ENCODE measurements at places on chromosomes 7 and 10.

DNA sequence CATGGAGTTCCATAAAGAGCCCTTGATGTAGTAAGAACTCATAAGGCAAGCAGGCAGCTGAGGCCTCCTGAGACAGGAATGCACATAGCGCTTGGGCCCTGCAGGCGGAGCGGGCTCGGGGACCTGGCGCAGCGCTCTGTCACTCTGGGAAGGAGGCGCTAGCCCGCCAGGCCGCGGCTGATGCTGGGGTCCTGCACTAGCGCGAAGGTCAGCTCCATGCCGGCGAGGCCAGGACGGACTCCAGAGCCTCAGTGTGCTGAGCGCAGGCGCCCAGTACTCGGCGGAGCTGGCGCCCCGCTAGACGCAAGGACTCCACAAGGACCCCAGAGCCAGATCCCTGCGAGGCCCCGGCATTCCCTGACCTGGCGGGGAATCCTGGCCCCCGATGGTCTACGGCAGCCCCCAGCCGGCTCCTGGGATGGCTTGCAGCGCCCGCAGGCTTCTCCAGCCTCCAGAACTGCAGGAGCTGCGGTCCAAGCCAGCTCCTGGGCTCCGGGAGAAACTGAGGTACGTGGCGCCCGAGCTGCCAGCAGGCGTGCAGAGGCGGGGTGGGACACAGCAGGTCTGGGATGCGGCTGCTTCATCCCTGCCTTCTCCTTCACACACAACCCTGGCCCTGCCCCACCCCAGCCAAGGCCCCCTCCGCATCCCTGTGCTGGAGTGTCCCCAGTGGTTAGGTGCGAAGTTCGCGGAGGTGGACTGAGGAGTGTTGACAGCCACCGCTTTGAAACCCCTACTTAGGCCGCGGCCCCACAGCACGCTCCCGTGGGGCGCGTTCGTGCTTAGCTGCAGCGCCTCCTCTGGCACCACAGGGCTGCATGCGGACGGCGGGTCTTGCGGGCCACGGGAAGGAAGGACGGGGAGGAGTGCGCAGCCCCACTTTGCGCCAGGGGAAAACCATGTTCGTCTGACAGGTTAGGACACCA is 761.5 kb upstream of the POM121L12 start:
- DNase-seq: no peak

DNA sequence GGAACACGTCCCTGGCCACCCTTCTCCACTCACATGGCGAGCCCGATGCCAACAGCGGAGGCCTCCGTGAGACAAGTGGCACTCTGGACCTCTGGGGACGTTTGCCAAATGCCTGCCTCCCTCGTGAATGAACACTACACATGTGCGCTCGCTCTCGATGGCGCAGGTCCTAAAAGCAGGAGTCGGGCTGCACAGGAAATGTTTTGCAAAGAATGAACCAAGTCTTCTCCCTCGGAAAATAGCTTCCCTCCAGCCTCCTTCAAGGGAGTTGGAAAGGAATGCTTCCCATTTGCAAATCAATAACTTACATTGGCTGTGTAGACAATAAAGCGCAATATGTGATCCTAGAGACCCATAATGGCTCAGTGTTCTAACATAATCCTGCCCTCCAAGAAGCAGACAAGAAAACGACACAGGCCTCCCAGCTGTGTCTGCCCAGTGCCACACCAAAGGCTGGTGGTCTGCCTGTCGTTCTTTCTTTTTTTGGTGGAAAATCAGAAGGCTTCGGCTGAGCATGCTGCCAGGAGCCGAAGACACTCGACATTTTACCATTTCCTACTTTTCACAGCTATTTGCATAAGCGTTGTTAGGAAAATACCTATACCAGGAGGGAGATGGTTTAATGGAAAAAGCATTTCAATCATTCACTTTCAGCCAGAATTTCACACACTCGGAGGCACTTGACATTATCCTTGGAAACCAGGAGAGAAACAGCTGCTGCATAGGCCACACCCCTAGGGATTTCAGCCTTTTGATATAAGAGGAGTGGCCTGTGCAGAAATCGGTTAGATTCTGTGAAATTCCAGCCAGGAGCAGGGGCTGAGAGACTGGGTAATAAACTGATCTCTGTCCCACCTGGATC is 38.4 kb downstream of the ATXN7L1 start:
- no peak for DNase-seq

GRCh38 chr10:132311338-132311939 is 3.7 kb upstream of the STK32C start:
- no peak for DNase-seq

GRCh38 chr7:97021747-97022490 is 2.7 kb downstream of the DLX5 start:
- no peak for DNase-seq

- DNase-seq: no peak
Measured at GRCh38 chr10:36148207-36148606, 506.1 kb upstream of the FZD8 start.

GRCh38 chr10:111481261-111481826 is 404.5 kb downstream of the ADRA2A start:
- DNase-seq: no peak

DNA sequence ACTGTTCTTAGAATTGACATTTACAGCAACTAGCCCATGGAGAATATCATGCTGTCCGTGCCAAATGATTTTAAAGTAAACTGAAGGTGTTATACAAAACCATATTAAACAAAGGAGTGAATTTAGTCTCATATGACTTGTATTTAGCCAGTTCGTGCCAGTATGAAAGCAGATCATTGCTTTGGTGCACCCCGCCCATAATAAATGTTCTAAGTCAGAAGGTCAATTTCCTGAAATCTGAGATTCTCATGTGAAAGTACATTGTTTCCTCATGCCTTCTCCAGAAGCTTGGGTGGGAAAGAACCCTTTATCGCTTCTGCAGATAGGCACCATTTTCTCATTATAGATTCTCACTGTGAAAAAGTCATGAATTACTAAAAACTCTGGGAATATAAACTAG is 106.4 kb downstream of the CAMK1D start:
- no peak for DNase-seq

DNA sequence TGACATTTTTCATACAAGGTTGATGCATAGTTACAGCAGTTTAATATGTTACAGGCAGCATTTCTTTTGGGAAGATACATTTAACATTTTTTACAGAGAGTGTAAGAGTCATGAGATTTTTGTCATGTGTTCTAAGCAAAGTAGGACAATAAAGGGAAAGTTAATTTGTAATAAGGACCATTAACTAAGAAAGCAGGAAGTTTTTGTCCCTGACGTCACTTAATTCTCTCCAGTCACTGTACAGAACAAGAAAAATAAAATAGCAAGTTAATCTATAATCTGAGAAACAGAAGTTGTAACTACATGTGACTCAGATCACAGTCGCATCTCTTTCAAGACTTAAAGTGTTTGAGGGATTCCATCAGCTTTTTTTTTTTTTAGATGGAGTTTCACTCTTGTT is 49.5 kb upstream of the CAPZA2 start:
- DNase-seq: no peak

DNA sequence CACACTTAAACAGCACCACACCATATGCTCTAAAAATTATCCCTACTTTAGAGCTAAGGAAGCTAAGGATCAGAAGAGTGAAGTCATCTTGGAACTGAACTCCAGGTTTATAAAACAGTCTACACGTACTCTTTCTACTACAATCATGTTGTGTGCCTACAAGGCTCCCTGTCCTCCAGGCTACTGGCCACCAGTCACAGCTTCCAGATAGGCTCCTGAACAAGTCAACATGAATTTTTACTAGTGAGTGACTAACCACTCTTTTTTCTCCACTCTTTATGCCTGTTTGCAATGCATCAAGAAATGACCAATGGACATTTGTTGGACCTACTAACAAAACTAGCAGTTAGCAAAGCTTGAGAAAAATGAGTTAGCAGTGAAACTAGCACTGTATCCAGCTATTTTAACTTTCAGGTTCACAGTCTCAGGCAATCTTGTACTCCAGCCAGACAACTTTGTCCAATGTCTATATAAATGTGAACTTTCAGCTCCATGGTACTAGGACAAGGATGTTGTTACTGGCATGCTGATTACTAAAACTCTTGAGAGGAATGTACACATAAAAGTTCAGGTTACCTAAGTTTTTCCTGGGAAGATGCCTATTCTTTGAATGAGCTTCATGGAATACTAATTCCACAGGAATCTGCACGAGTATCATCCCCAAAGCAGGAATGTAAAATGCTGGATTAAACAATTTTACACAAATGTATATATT is 180.0 kb downstream of the BTAF1 start:
- no peak for DNase-seq

DNA sequence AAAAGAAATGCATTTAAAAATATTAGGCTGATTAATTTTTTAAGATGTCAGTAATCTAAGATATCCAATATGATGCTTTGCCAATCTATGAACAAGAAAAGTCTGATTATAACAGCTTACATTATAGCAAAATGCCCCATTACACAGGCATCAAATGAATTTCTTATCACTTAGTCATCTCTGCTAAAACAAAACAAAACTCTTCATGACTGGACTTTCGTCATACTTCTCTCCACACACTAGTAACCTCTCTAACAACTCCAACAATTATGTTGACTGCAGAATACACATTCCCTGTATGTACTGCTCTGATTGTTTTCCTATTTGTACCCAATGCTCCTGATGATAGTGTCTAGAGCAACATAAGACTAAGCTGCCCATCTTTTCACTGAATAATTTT is 3.8 kb upstream of the MKI67 start:
- DNase-seq: peak; percentile 2

GRCh38 chr7:151425670-151426440 is 14.1 kb downstream of the CRYGN start:
- peak; percentile 77 for DNase-seq

- no peak for DNase-seq
Measured at GRCh38 chr7:38319873-38320272, 46.4 kb upstream of the TARP start.

DNA sequence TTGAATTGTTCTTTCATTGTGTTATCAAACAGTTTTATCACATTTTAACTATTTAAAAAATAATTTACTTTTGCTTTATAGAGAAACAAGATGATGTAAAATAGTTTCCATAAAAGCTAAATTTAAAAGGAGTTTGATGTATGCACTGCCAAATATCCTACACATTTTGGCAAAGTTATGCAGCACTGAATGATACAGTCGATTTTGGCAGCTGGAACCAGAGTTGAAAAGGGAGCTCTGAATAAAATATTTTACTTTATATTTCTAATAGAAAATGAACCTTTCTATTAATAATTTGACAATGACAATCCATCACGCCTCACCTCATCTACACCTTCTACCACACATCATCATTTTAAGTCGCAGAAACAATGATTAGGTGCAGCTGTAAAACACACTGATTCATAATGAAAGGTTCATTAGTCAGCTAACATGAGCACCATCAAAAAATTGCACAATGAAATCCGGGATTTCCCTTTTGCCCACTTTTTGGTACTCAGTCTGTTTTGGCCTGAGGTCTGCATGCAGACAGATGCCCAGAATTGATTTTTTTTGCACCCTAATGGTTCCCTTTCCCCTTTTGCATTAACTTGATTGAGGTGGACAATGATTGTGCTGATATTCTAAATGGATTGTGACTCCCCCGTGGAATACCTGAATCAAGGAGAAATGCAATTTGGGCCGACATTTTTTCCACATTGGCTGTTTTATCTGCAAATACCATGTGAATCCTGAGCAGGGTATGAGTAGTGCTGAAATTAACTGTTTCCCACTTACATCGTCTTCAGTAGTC is 105.8 kb downstream of the THSD7A start:
- DNase-seq: no peak

- DNase-seq: peak; percentile 33
Measured at GRCh38 chr7:106757846-106758245, 96.9 kb upstream of the CCDC71L start.

DNA sequence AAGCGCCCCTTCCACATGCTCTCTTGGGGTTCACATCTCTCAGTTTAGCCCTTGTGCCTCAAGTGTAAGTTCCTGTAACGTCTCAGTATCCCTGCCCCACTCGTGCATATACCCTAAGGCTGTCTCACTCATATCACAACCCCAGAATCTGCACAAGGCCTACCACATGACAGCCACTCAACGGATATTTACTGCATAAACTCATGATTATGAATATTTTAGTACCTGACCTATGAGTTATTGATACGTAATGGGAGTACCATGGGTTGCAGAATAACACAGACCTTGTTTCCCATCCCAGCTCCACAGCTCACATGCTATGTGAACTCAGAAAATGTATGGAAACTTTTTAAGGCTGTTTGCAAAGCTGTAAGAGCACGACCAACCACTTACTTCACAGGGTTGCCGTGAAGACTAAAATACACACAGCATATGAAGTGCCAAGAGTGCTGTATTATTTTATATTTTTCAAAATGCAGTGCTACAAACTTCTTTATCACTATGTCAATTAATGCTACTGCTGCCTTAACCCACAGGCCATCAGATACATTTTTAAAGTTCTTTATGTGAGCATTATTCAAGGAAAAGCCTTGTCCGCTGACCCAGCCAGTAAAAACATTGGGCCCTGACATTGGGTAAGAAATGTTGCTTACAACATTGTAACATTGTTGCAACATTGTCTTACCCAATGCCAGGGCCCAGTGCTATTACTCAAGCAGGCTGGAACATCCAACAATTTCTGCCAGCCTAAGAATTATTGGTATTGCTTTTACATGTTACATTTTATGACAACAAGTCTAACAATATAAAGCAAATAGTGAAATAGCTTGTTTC is 97.2 kb downstream of the JAZF1 start:
- peak; percentile 75 for DNase-seq

- no peak for DNase-seq
Measured at GRCh38 chr7:149620961-149621360, 123.4 kb upstream of the ZNF746 start.

DNA sequence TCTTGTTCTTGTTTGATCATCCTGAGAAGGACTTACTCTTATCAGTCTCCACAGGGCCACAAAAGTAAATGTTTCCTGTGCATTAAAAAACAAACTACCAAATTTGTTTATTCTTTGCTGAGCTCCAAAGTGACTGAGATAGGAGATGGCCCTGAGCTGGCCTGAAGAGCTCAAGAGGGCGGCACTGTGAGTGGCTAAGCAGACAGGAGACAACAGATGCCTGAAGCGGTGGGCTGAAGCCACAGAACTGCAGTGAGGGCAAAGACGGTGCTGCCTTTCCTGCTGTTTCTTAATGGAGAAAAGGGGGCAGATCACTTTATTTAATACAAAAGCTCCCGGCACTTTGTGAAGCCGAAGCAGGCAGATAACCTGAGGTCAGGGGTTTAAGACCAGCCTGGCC is 379.6 kb downstream of the ARL4A start:
- DNase-seq: no peak
